ENCODE measurements at places on chromosomes 7 and 10. TPM values are rescaled to one million over a fixed set of nuclear protein-coding genes. Genes with fewer than 3 reads are reported as not detected.

GLI3 gene
- total RNA-seq = not detected

COL1A2 gene
- total RNA-seq = 0.41 TPM

- DNase-seq = no peak
These were observed 41.2 kb downstream of the CHCHD3 start for GRCh38 chr7:133040674-133041073.

DNA sequence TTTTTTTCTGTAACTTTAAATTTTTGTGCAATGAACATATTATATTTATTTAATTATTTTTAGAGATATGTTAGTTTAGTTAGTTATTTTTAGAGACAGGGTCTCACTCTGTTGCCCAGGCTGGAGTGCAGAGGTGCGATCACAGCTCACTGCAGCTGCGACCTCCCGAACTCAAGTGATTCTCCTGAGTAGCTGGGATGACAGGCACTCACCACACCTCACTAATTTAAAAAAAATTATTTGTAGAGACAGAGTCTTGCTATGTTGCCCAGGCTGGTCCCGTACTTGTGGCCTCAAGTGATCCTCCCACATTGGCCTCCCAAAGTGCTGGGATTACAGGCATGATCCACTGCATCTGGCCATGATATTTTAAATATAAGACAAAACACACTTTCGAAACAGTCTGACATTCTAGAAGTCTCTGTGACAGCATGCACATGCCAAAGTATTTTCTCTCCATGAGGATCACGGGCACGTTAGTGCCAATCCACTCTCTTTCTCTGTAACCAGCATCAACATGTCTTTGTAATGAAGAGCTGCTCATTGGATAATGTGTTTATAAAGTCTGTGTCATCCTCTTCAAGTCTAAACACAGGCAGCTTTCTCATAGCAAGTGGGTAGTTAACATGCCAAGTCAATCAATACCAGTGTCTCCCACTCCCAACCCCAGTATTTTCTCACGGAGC is 137.4 kb downstream of the GLI3 start:
- no peak for DNase-seq

DNA sequence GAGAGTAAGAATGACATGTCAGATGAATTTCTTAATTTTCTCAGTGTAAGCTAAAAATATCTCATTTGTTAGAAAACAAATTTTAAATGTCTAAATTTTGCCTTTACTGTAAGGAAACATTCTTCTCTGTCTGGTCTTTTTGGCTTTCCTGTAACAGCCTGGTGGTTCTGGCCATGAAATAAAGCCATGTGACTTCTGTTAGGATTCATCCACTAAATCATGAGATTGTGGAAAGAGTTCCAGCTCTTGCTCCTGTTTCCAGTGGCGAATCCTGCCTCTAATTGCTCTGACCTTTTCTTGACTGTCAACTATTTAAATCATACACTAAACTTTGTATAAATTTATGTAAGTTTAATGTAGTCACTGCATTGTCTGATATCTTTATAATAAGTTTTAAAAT is 398.5 kb upstream of the AKR1E2 start:
- no peak for DNase-seq

DNA sequence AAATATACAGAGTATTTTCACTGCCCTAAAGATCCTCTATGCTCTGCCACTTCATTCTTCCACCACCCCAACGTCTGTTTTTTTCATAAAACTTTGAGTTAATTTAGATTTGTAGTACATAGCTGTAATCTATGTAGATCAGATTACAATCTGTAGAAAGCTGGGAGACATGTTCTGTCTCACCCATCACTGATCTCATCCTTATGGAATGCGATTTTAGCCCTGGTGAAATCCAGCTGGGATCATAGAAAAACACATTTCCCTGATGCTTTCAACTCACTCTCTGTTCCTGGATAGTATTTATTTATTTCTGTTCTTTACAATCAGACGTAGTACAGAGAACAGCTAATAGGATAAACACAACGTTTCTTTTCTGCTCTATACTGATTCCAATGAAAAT is 521.0 kb downstream of the KIF20B start:
- DNase-seq = no peak

DNA sequence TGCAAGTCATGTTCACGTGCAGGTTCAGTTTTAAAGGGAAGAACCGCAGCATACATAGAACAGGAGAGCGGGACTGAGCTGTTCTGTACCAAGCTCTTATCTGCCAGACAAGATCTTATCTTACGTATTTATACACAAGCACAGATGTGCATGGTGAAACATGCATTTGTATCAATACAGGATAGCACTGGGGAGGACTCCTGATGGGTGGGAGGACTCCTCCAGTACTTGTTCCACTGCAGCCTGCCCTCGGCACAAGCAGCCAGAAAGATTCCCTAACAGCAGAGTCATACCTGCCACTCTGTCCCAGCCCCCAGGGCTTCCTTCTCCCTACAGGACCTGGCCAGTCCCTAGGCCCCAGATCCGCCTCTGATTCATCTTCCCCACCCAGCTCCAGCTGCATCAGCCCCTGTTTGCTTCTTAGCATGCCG is 13.2 kb upstream of the PRKCQ start:
- peak; percentile 54 for DNase-seq

GRCh38 chr7:143492799-143493739 is 15.4 kb downstream of the TAS2R41 start:
- no peak for DNase-seq

DNA sequence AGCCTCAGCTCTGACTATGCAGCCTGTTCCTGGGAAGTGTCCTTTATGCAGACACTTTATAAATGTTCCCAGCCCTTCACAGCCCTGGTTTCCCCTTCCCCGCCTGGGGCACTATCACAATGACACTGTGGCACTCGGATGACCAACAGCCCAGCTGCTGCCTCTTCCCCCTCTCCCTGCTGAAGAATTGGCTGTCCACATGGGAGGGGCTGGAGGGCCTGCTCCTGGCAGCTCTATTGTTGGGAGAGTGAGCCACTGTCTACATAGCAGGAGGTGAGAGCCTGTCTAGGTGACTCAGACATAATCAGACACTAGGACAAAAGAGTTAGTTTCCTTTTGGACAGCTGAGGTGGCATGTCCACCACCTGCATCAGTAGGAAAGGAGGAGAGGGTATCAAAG is 437.5 kb downstream of the PLXNA4 start:
- DNase-seq = no peak

- DNase-seq = no peak
These were observed 47.7 kb downstream of the EGFR start for GRCh38 chr7:55066524-55066923.

GARIN1A gene
- total RNA-seq = 0.70 TPM

DNA sequence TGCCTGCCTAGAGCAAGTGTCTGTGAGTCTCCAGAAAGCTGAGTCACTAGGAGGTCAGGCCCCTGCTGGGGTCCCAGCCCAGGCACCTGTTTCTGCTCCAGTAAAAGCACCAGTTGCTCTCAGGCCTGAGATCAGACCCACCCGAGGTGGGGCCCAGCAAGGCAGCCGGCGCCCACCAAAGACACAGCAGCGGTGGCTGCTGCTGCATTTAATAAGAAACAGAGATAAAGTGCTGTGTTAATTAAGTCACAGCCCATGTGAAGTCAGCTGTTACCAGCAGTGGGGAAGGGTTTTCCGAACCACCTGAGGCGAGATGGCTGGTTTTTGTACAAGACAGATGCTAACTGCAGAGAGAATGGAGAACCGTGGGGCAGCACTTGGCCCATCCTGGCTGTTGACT is 12.1 kb upstream of the LRRC18 start:
- no peak for DNase-seq

TNS3 gene
- total RNA-seq = 2.6 TPM

IDI2 gene
- total RNA-seq = not detected

SCIN gene
- 0.16 TPM for total RNA-seq

MMD2 gene
- total RNA-seq = not detected

- DNase-seq = no peak
These were observed 220.5 kb downstream of the CCSER2 start for GRCh38 chr10:84548869-84549268.

GRCh38 chr10:64115908-64116643 is 594.9 kb downstream of the REEP3 start:
- no peak for DNase-seq

GRCh38 chr7:139630643-139631519 is 107.4 kb downstream of the CLEC2L start:
- no peak for DNase-seq

DNA sequence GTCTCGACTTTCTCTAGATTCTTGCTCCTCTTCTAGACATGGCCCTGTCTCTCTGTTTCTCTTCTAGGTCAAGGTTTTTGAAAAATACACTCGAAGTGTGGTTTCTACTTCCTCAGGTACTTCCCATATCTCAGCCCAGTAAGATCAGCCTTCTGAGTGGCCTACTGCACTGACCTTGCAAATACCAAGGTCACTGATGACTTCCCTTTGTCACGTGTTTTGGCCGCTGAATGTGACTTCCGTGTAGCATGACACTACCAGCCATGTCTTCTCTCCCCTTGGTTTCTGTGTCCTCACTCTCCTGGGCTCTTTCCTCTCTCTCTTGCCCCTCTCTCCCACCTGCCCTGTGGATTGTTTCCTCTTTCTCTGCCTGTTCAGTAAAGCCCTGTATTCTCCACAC is 7.9 kb upstream of the WIPF3 start:
- no peak for DNase-seq

DNA sequence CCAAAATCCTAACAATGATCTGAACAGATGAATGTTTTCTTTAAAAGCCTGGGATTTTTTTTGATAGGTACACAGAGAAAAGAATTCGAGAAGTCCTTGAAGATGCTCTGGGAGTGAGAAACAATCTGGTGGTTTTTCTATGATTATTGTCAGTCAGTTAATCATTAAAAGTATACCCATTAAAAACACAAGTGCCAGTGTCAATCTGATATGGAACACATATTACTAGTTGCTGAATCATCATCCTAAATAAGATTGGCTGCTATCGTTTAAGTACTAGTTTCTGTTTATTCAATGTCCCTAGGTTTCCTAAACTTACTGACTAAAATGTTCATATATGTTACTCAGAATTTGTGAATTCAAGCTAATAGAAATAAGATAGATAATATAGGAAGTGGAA is 16.1 kb downstream of the COL28A1 start:
- DNase-seq = no peak

CYP2E1 gene
- total RNA-seq = 2.0 TPM

- no peak for DNase-seq
These were observed 745.8 kb downstream of the SUGCT start for GRCh38 chr7:40880581-40880980.

TAS2R41 gene
- 2.1 TPM for total RNA-seq

DNA sequence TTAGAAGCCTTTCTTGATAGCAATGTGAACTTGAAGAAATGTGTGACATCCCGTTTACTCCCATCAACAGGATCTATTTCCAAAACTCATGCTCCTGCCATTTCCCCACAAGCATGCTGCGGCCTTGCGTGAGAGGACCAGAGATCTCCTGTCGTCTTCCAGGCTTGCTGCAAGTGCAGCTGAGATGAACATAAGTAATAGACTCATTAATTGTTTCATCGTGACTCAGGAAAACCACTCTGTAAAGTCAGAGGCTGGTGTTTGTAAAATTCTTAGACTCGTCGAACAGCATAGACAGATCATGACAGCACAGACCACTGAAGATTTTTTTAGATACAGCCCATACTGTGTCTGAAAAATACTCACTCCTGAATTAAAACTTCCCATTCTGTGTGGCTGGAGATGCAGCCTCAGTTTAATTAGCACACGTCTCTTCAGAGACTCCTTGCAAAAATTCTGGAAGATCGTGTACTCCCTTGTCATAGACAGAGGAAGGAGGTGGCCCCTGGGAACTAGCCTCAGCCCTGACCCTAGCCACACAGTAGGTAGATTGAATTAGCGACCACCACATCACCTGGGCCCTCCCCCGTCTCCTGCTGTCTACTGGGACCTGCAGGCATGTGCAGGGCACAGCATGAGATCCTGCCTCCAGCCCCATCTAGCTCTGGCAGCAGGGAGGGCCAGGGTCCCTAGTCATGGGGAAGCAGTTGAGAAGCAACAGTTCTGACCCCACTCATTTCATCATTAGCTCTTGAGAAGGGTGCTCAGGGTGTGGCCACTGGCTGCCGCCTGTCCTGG is 226.0 kb downstream of the CELF2 start:
- DNase-seq = no peak

LRIT1 gene
- total RNA-seq = not detected

ZNF727 gene
- total RNA-seq = 0.59 TPM

- no peak for DNase-seq
These were observed 417.9 kb upstream of the LRGUK start for GRCh38 chr7:133709036-133709880.

STEAP2 gene
- not detected for total RNA-seq

All from naive thymus-derived CD4-positive, alpha-beta T cell (primary cell).